G401 (cell line): ENCODE measurements at places on chromosomes 1 and 21. TPM values are rescaled to one million over a fixed set of nuclear protein-coding genes. Genes with fewer than 3 reads are reported as not detected.

GRCh38 chr1:204373911-204374310 is 14.2 kb upstream of the PLEKHA6 start:
- no peak for DNase-seq

CACNA1S gene
- 0.06 TPM in 1 of 2 replicates, not detected in the other for total RNA-seq

DNA sequence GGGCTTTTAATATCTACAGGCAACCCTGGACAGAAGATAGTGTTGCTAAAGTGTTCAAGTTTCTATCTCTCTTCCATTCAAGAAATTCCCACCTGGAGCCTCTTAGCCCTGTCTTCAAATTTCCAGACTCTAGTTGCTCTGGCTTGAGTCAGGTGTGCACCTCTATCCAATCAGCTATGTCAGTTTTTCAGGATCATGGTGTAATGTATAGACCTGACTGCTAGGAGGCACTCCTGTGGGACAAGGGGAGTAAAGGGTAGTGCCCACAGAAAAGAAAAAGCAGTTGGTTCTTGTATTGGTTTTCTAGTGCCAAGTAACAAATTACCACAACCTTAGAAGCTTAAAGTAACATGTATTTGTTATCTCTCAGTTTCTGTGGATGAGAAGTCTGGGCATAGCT is 6.2 kb upstream of the ZRANB2 start:
- no peak for DNase-seq

SERPINC1 gene
- total RNA-seq, result not detected in 2 replicates

DNA sequence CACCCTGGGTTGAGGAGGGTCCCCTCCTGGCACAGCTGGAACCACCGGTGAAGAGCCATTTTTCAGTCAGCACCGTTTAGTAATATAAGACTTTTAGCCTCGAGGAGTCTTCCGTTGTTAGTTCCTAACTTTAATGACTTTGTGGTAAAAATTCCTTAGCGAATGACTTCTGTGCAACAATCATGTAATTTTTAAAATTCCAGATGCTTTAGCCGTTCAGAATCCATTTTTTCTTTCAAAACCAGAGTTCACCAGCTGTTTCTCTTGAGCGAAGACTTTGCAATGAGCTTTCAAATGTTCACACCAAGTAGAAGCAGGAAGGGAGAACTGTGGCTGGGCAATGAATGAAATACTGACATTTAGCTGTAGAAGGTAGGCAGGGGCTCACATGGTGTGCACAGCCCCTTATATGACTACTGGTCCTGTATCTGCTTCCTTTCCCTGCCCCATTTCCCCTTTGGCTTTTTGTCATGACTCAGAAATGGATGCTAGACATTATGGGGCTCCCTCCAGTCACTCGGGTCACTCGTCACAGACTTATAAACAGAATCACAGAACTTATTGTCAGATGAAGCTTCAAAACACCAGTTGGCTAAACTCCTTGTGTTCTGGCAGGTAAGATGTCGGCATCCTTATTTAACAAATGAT is 4.1 kb downstream of the DISC1 start:
- no peak for DNase-seq

- peak; percentile 35 for DNase-seq
Observed at GRCh38 chr1:41240781-41241353, 1.2 kb downstream of the SCMH1 start.

GRCh38 chr1:39379187-39379586 is 112.2 kb upstream of the BMP8A start:
- DNase-seq, result no peak
